NCI-H526 treated with DMSO at 0.1 percent for 48 hours (cell line): ENCODE measurements at places on chromosomes 4 and X.

DNA sequence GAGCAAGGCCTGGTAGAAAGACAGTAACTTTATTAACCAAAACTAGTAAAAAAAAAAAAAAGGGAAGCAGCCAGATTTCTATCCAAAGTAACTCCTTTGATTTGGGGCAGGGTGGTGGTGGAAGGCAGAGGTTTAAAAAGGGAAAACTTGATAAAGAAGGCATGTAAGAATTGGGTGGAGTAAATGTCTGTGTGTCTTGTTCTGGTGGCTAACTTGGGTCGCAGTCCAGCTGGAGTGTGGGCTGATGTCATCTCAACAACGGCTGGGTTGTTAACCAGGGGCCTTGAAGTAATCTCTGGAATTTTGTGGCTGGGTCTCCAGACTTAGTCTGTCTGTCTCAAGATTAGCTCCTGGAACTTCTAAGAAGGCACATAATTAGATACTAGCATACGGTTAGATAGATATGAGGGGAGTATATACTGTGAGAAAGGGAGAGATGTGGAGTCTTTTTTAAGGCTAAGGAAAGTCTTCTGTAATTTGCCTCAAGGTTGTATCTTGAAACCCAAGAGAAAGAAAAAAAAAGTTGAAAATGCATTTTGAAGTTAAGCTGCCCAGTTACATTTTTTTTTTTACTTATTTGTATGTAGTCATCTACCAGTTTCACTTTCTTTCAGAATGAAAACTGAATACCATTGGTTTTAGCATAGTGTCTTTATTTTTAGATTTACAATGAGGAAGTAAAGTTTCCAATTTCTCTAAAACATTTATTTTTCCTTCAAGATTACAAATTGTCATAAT, 48.3 kb downstream of the MTHFD2L start:
- no peak for DNase-seq

DNA sequence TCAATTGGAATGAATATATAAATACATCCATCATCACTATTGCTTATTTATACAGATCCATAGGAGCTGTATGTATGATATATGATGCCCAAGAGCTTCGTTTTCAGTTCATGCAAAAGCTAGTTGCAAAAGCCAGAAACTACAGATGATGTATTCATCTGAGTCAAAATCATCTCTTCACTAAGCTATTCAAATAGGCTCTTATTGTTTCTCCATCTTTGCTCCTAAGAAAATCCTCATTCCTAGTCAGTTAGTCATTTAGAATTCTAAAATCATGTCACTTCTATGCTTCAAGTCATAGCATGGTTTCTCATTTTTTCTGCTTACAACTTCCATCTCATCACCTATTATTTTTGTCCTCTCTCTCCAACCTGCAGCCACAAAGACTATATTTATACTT, 300.1 kb upstream of the TRAM1L1 start:
- DNase-seq, result no peak

- DNase-seq, result no peak
Observed at GRCh38 chr4:46839128-46839527, 69.9 kb downstream of the COX7B2 start.

DNA sequence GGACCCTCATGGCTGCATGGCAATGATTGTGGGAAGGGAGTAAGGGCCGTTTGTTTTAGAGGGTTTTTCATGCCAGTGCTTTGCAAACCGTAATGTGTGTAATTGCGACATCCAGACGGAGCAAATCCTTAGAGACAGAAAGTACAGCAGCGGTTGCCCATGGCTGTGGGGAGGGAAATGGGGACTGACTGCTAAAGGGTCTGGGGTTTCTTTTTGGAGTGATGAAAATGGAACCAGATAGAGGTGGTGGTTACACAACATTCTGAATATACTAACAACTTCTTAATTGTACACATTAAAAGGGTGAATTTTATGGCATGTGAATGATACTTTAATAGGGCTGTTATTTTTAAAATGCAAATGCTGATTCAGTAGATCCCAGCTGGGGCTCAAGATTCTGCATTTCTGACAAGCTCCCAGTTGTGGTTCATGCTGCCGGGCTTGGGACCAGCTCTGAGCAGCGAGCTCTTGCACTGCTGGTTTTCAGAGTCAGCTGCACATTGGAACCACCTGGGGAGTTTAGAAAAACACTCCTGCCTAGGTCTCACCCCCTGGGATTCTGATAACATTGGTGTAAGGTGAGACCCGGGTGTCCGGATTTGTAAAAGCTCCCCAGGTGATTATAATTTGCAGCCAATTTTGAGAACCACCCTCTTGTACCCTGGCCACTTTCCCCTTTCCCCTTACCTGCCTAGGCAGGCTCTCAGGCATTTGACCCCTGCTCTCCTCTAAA, 47.7 kb downstream of the PRPS1 start:
- peak; percentile 47 for DNase-seq

DNA sequence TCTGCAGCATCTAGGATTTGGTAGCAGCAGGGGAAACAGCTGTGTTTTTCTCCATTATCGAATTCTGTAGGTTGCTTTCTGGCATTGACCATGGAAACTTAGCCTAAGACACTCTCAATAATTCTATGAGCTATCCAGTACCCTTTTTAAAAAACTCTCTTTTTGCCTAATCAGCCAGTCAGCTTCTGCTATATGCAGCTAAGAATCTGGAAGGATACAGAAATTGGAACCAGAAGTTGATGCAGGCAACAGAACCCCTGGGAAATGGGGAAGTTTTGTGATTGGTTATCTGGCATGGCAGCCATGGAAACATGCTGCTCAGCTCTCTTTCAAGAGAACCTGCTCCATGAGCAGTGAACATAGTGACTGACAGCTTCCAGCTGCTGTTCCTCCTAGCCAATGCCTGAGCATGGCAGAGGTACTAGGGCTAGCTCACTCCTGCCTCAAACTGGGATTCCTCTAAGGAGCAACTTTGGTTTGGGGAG, 417.6 kb upstream of the MAOA start:
- DNase-seq, result no peak
